DMS79 treated with DMSO at 0.1 percent for 48 hours (cell line): ENCODE measurements at places on chromosomes 7 and 10.

GRCh38 chr7:80089366-80089765, 45.3 kb upstream of the GNAI1 start:
- no peak for DNase-seq

DNA sequence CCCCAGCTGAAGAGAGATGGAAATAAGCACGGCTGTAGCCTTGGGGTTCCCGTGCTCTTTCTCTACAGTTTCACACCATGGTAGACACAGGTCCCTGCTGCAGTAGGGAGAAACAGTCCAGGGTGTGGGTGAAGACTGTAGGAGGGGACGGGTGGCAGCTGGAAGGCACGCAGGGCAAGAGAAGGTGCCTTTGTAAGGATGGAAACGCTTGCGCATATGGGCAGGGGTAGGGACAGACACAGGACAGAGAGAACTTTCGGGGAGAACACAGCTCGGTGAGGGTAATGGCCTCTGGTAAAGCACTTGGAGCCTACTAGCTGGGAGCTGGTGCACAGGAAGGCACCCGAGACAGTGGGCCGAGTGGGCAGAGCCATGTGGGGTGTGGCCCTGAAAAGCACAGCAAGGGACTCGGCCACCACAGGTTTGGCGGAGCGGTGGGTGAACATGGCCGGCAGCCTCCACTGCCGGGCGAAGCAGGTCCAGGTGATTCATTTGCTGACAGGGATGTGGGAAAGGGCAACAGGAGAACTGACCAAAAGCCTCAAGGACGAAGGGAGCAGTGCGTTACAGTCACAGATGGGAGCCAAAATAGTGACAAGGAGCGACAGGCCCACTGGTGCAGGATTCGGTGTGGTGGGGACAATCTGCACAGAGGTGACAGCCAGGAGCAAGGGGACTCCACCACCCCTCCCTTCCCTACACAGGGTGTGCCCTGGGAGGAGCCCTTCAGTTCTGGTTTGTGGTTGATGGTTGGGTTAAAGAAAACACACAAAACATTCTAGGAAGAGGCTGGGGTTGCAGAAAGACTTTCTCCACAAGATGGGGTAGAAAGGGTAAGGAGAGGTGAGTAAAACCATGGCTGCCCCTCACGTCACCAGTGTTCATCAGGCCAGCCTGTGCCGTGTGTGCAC, 97.1 kb downstream of the VOPP1 start:
- no peak for DNase-seq

DNA sequence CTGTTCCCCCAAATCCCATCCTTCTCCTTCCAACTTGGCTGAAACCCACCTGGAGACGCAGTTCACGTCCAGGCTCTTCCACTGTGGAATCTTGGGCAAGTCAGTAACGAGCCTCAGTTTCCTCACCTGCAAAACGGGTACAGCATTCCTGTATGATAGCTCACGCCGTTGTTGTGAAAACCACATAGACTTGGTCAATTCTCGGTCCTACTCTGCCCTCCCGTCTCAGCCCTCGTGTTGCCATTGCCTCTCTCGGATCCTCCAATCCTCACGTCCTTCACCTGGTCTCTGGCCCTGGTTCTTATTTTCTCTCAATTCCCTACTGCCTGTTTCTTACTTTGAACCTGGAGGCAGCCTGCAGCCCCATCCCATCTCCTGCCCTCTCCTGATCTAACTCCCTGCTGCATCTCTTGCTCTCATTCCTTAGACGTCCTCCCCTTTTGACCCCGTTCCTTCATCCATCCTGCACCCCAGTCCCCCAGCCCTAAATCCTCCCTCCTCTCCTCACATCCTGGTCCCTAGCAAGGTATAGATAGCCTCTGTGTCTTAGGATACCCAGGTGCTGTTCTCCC, 2.0 kb upstream of the MUC12 start:
- DNase-seq: no peak

DNA sequence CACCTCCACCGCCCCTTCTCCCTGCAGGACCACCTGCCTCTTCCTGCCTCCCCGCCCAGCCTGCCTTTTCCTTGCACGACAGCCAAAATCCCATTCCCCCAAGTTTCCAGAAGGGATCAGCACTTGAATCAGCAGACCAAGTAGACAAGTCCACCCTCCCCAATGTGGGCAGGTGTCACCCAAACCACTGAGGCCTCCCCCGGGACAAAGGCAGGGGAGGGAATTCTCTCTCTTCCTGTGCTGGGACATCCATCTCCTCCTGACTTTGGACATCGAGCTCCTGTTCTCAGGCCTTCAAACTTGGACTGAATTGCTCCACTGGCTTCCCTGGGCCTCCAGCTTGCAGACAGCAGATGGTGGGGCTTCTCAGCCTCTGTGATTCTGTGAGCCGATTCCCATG, 21.6 kb upstream of the PSMG3 start:
- DNase-seq: no peak

DNA sequence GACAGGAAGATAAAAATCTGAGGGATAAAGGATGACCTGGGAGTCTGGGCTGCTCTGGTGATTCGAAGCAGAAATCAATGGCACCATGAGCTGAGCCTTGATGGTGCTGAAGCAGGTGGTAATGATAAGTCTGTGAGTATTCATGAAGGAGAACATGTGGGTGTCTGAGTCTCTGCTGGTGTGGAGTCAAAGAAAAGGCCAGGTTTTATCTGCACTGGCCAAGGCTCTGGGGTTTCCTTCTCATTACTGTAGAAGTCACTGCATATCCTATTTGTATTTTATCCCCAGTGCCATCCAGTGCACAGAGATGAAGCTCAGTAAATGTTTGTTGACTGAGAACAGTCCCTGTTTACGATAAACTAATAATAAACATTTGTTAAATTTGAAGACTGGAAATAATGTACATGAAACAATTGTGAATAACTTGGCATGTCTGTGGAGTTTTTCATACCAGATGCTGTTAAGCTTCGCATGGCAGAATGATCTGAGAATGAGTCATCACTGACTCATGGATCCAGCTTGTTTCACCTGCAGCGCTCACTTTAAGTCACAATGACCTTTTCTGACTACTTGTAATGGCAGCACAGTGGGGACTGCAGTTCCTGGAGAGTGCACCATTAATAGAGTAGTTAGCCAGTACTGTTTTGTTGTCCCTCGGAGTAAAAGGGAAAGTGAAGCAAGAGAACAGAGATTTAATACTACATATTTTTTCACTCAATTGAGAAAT, 538.5 kb downstream of the HTR7 start:
- DNase-seq: peak; percentile 51

- no peak for DNase-seq
Observed at GRCh38 chr10:48671914-48672595, 12.6 kb upstream of the WDFY4 start.

GRCh38 chr7:138546064-138546619, 86.1 kb downstream of the TRIM24 start:
- no peak for DNase-seq

- no peak for DNase-seq
Observed at GRCh38 chr7:154578336-154578735, 424.6 kb downstream of the PAXIP1 start.

GRCh38 chr7:52959336-52959735, 76.1 kb upstream of the POM121L12 start:
- no peak for DNase-seq

DNA sequence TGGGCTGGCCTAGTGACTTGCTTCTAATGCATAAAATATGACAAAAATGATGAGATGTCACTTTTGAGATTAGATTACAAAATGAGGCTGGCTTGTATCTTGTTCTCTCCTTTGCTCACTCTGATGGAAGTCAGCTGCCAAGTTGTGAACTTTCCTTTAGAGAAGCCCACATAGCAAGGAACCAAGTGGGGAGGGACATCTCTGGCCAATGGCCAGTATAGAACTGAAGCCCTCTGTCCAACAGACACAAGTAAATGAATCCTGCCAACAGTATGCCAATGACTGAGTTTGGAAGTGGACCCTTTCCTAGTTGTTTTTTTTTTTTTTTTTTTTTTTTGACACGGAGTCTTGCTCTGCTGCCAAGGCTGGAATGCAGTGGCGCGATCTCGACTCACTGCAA, 3.3 kb downstream of the ZC3HC1 start:
- DNase-seq: no peak

DNA sequence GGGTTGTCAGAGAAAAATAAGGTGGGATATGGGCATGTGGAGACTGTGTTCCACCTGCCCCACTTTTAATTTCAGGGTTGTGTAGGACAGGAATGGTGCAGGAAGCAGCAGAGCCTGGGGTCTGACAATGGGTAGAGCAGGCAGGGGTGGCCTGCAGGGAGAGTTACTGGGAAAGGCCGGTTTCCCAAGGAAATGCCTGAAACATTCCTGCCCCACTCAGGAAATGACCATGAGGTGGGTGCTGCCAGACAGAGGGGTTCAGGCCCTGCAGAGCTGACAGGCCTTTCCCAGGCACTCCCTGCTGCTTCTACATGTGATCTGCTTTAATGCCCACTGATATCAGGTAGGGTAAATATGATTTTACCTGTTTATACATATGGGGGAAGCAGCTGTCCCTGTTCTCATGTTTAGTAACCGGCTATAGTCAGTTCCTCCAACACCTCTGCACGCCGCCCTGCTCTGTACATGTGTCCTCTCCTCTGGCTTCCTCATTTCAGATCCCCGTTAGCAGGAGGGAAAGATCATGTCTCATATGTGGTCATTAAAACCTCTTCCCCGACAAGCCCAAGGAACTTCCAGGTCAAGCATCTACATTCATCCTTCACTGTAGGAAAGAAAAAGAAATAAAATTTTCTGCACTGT, 118.6 kb upstream of the PRSS58 start:
- no peak for DNase-seq

DNA sequence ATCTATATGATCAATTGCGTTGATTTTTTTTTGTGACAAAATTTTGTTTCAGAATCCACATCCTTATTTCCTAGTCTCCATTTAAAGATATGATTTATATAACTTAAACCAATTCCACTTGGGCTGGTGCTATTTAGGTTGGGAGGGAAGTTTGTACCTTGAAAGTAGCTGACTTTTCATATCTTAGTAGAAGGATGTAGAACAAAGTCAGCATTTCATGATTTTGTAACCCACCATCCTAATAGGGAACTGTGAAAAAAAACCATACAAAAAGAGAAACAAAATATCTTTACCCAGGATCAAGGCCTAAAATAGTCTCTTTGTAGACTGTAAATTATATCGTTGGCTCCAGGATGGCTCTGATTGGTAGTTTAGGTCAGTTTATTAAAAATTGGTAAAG, 8.3 kb downstream of the HECTD2 start:
- no peak for DNase-seq

DNA sequence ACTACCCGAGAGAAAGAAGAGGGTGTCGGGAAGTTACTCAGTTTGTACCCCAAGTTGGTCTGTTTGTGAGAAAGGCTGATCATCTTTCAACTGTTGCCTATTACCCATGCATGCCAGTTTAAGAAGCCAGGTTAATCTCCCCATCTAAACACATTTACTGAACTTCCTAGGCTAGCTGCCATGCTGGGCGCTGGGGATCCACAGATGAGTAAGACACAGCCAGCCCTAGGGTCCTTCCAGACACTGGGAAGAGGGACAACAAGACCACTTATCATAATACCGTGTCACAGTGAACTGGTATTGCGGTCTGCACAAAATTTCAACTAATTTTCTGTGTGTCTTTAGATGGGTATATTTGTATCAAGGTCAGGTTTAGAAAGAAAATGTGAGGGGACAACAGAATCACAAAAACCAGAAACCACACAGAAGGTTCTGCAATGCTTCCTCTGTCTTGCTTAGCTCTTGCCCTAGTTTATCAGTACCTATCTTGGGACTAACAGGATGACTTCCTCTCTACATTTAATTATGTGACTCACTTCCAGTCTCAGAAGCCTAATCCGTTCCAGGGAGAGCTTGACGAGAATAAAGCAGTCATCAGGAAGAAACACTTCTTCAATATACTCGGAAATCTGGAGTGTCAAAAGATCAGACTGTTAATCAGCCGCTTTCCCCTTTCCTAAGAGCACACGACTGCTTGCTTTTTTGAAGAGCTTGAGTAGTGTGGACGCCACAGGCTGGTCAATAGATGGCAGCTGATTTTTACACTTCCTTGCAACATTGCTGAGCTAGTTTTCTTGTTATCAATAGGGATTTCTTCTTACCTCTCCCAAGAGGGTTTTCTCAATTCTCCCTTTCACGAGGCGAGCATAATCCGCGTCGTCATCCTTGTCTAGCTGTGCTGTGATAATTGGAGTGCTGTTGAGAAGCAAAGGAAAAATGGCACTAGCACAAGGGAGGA, 45.7 kb downstream of the POLR3A start:
- DNase-seq: no peak

DNA sequence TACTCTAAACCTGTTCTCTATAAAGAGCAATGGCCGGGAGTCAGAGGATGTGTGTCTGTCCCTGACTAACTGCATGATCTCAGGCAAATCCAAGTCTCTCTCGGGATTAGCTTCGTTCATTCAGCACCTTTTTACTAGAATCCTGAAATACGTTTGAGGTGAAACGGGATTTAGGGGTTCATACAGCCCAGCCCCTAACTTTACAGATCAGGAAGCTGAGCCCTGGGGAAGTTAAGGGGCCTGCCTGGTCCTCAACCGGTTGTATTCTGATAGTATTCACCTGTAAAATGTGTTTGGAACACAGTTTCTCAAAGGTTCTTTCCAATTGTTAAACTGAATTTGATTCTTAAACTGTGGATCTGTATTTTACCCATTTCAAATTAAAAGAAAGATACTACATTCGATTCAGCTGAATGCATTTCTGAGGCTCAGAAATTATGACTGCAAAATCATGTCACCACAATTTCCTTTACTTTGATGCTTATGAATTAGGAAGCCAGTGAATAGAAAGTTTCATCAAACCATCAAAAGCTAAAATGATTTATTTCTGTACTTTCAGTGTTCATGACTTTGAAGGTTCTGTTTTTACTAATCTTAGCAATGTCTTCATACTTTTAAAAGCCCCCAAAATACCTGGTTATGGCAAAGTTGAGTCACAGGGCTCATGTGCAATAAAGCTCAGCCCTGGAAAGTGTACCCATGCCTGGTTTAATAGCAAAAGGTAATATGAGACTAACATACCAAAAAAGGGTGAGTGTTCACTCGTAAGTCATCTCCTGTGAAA, 28.9 kb upstream of the EZH2 start:
- no peak for DNase-seq

- no peak for DNase-seq
Observed at GRCh38 chr7:11332865-11333228, 359.2 kb downstream of the PHF14 start.

DNA sequence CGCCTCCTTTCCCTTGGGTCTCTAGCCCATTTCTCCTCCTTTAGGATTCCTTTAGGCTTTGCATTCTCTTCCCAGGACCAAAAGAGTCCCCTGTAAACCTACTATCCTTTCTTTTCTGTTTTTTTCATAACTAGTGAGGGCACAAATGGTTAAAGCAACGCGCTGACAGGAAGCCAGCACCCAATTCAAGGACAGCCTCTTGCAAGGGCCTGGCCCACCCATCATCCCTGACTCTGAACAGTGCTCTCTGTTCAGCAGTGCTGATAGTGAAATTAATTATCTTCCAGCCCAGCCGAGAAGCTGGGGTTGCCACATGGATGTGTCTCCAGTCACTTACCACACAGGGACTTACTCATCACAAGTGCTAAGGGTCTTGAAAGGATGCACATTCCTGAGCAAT, 38.3 kb upstream of the RNF32 start:
- no peak for DNase-seq

- no peak for DNase-seq
Observed at GRCh38 chr7:54091322-54091721, 450.9 kb upstream of the VSTM2A start.
